ENCODE measurements at places on chromosomes 5 and 9.
A peak's percentile ranks its signal among the peaks of the same experiment; 100 is the strongest.

DNA sequence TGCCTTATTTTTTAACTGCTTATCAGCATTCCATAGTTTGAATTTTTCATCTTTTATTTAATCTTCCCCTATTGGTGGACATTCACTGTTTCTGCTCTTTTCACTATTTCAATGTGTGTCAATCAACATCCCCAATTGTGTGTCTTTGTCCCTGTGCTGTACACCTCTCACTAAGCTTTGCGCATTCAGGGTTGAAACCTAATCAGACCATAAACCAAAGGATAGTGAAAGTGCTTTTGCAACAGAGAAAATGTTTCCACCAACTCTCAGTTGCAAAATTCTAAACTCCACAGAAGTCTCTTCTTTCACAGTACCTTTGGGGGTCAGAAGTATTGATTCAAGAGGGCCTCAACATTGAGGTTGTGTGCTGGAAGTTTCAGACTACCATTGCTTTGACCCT lies 127.1 kb upstream of the SAP30L start:
- DNase-seq = no peak

- DNase-seq = no peak
These were observed 457.7 kb downstream of the ANXA1 start for GRCh38 chr9:73609381-73609780.

DNA sequence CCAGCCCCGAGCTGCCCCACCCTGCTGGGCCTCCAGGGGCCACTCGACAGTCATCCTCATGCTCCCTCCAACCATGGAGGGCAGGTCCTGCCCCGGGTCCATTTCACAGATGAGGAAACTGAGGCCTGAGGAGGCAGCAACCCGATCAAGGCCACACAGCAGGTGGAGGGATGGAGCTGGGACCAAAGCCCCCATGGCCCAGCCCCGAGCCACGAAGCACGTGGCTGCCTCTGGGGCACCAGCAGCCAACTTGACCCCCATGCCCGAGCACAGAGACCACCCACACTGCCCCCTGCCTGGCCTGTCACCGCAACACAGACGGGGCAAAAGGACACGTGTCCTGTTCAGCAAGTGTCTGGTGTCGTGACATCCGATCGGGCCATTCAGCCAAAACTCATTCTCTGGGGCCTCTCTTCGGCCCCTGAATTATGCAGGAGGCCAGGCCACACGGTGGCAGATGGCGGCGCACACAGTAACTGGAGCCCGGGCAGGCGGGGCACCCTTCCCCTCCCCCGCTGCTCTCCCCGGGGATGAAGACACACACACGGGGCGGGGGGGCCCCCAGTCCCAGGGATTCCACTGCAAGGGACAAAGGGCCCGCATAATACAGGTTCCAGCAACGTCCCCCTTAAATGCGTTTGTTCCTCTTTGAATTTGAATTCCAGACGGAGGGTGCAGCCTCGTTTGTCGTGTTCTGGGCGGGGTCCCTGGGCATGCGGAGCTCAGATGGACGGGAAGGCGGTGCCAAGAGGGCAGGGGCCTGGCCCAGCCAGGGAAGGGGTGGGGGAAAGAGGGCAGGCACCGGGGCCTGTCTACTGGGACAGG lies 29.4 kb upstream of the TMEM250 start:
- no peak for DNase-seq

DNA sequence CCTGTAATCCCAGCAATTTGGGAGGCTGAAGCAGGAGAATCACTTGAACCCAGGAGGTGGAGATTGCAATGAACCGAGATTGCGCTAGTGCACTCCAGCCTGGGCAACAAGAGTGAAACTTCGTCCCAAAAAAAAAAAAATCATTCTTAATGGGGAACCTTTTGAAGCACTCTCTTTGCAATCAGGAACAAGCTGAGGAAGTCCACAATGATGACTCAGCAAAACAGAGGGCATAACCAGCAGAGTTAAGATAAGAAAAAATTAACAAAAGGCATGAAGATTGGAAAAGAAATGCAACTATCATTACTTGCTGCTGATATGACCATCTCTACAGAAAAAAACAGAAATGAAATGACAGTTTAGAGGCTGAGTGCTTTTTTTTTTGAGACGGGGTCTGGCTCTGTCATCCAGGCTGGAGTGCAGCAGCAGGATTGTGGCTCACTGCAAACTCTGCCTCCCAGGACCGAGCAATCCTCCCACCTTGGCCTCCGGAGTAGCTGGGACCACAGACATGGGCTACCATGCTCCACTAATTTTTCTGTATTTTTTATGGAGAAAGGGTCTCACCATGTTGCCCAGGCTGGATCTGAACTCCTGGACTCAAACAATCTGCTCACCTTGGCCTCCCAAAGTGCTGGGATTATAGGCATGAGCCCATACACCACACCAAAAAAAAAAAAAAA lies 88.0 kb downstream of the FNBP1 start:
- no peak for DNase-seq

- DNase-seq = no peak
These were observed 68.1 kb downstream of the INVS start for GRCh38 chr9:100167176-100167575.

DNA sequence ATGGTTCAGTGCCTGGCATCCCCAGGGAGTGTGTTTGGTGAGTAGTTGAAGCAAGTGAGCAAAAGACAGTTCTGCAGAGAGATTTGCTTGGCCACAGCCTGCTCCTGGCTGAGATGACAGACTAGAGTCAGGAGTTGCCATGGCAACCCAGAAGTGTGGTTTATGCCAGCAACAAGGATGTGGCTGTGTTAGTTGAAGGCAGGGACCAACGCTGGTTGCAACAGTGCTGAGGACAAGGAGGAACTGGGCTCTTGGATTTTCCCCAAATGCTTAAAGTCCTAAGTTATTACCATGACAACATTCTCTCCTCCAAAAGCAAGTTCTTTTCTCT lies 2.7 kb downstream of the NXNL2 start:
- no peak for DNase-seq

GRCh38 chr5:178651046-178651810 lies 24.4 kb upstream of the CLK4 start:
- DNase-seq = no peak

DNA sequence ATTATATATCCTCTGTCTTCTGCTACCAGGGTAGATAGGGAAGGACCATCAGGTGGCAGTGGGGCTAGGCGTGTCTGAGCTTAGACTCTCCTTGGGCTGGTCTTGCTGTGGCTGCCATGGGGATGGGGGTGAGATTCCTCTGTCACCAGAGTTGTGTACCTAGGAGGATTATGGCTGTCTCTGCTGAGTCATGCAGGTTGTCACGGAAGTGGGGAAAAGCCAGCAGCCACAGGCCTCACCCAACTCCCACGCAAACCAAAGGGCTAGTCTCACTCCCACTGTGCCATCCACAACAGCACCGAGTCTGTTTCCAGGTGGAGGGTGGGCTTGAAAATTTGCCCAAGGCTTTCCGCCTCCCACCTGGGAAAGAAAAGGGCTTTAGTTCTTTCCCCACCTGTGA lies 476.1 kb downstream of the CYLC2 start:
- no peak for DNase-seq

DNA sequence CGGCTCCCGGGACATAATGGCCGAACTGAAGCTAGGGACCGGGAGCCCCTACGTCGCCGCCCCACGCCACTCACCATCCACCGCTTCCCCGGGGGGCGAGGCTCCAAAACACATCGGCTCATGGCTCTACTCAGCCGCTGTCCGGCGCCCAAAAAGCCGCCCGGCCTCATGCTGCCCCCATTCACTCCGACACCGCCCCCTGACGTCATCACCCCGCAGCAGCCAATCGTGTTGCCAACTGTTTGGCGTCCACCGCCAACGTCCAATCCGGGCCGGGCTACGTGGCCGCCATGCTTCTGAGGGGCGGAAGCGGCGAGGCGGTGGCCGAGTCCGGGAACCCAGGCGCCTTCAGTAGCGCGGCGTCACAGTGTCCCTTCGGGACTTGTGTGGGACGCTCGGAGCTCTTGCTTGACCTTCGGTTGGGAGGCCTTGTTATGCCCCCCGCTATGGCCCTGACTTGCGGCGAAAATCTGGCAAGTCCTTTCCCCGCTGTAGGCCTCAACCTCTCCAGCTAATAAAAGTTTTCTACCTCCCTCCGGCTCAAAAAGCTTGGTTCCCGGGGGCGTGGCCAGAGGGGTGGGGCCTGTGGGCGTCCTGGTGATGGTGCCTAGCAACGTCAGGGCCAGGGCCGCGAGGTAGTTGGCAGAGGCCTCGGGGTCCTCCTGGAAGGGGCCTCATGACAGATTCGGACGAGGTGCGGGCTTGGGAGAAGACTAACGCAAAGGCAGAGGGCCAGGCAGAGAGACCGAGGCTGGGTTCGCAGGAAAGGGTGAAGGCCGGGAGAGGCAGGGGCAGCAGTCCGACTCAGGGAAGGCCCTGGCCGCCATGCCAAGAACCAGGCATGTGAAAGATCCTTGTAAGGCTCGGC lies at the start of the genes PTRH1 and TTC16:
Gene PTRH1 (minus strand): TSS at position 194 of the 868 bp plus-strand sequence. CDS start 24 bp downstream, at position 170.
Gene TTC16 (plus strand): TSS at position 610 of the 868 bp plus-strand sequence. CDS start 67 bp downstream, at position 677.
- DNase-seq = peak; percentile 93

DNA sequence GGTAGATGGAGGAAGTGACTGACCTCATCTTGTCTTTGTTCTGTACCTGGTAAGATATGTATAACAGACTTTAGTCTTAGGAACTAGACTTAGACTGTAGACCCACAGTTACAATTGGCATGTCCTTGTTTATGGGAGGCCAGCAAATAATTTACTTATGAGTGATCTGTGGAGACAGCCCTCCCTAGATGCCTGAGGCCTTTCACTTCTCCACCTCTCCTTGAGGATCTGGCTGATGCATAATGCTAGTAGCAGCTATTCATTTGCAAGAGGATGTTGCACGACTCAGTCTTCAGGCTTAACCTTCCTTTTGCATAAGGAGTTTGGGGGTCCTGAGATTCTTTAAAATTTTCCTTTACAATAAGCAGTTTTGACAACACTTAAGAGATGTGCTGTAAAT lies 100.7 kb downstream of the YTHDC2 start:
- no peak for DNase-seq

GRCh38 chr5:73733219-73733618 lies 107.2 kb downstream of the ARHGEF28 start:
- DNase-seq = no peak

- DNase-seq = no peak
These were observed 34.3 kb downstream of the MTMR12 start for GRCh38 chr5:32278406-32278805.

GRCh38 chr5:4230786-4231641 lies 635.4 kb downstream of the IRX1 start:
- no peak for DNase-seq

DNA sequence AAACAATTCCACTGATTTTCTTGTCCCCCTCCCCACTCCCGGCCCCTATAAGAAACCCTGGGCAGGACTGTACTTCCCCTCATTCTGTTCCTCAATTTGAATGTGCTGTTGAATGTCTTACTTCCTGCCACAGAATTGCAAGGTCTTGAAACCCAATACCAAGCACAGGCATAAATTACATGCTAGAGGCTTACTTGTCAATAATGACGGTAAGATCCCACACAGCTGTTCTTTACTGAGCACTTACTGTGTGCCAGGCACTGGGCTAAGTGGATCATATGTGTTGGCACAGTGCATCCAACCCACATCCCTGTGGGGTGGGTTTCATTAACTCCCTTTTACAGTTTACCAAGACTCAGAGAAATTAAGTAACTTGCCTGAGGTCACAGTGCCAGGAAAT lies 63.4 kb downstream of the MVB12B start:
- no peak for DNase-seq

- DNase-seq = no peak
These were observed 124.9 kb downstream of the MRPS30 start for GRCh38 chr5:44933686-44934085.

DNA sequence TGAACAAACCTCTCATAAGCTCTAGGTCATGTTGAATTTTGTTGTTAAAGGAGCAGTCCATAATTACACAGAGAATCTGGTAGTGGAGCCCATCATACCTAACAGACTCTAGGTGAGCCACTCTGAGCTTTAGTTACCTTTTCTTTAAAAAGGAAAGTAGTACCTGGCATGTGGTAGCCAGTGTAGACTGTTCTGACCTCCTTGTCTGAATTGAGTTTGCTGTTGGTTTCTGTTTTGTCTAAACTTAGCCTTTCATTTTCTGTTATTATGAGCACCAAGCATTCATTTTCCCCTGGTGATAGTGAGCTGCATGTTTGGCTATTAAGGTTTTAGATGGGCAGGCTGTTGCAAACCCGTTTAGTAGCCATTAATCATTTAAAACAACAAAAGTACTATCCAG lies 112.2 kb downstream of the MAST4 start:
- DNase-seq = no peak

DNA sequence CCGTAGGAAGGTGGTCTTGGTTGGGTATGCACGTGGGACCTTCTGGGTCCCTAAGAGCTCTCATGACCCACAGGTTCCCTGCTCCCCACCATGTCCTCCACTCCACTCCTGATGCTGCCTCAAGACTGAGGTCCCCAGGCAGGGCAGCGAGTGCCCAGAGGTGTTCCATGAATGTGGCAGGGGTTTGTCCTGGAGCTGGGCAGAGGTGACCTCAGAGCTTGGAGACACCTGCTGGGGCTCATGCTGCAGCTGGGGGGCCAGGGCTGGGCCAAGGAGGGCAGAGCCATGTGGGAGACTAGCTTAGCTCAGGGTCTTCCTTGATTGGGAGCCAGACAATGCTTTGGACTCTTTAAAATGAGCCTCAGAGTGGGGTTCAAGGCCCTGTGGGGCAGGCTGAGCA lies 74.0 kb upstream of the PITX1 start:
- DNase-seq = no peak

DNA sequence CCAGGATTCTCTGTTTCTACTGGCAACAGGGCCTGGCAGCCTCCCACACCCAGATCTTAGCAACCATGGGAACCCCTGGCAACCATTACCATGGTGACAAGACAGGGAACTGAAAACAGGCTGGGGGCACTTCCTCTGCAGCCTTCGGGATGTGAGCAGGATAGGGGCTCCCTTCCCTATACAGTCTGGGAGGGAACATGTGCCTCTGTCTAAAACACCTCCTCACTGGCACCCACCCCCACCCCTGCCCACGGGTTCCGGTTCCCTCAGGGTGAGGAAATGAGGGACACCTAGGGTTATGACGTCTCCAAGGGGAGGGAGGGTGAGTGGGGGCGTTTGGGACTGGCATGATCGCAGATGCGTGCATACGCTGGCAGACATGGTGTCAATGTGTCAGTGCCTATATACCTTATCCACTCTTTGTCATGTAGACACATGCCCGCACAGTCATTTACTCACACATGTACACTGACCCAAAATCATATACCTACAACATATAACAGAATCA lies 3.0 kb upstream of the DNAJB5 start:
- DNase-seq = no peak

DNA sequence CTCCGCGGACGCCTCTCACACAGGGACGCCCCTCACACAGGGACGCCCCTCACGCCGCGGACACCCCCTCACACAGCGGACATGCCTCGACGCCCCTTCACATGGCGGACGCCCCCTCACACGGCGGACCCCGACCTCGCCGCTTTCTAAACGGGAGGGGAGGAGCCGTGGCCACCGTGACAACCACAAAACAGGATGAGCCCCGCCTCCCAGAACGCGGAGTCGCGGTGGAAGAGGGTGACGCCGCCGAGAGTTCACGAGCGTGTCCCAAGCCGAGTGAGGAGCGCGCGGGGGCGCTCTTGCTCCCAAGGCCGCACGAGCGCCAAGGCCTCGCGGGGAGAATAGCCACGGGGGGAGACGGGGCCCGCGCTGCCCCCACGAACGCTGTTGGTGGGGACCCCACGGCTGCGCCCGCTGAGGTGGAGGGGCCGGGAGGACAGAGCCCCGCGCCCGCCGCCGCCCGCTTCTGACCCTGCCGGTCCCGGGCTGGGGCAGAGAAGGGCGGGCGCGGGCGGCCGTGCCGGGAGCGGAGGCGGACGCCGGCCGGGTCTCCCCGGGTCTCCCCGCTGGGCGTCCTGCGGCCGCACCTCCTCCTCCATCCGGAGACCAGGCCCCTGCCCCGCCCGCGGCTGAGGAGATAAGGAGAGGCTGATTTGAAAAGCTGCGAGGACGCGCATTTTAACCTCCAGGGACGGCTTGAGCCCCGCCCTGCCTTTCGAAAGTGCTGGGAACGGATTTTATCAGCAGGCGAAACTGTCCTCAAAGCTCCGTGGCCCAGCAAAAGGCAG lies 3.9 kb upstream of the NKD2 start:
- DNase-seq = no peak

All from stimulated activated CD8-positive, alpha-beta memory T cell treated with anti-CD3 and anti-CD28 coated beads, Interleukin-7, amount 100 ng/mL, for 48 hours (primary cell).